ENCODE measurements at places on chromosomes 2 and 18. TPM values are rescaled to one million over a fixed set of nuclear protein-coding genes. Genes with fewer than 3 reads are reported as not detected.

Gene HOXD11
- 5.7 TPM for total RNA-seq

Gene EPHA4
- total RNA-seq, result 36.8 TPM

Gene ADD2
- 2.4 TPM for total RNA-seq

Gene IFIH1
- 6.2 TPM for total RNA-seq

Gene NEURL3
- total RNA-seq, result 8.1 TPM

- H3K4me3 ChIP-seq, result no peak overlapping the region
- DNase-seq, result no peak
- H3K36me3 ChIP-seq, result no peaks in the 10 kb centered on the region
- H3K27ac ChIP-seq, result peak overlapping the region; percentile 52
Measured at GRCh38 chr2:85649201-85650190, 18.5 kb downstream of the SFTPB start.

DNA sequence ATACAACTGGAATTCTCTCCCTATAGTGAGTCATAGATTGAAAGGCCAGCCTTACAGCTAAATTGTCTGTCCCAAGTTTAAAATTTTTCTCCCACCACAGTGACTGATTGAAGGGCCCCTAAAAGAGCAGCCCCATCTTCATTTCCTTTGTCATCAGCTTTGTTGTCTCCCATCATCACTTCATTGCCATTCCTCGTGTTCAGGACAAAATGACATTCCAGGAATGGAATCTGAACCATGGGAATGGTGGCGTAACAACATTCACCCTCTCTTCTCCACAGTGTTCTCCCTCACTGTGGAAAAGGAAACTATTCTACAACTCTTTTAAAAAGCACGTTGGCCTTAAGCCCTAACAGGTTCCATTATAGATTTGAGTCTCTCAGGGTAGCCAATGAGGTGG lies 52.1 kb downstream of the PSTPIP2 start:
- H3K27me3 ChIP-seq, result no peaks in the 10 kb centered on the region
- no peak overlapping the region for H3K27ac ChIP-seq
- no peak overlapping the region for H3K4me3 ChIP-seq

DNA sequence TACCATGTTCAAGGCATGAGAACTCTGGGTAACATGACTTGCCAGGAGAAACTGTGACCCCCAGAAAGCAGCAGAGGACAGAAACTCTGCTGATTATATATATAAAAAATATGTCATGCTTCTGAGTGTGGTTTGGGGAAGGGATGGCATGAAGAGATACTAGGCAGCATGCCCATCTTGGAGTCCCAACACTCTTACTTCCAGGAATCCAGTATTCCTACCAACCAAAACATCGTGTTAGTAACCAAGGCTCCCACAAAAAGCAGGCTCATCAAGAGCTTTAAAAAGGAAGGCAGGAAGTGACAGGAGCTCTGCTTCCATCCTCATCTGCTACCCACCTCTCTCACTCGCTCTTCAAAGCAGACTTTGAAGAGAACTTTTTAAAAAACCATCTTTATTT lies 31.6 kb upstream of the TWIST2 start:
- H3K4me3 ChIP-seq, result no peak overlapping the region
- no peaks in the 10 kb centered on the region for H3K36me3 ChIP-seq
- H3K4me1 ChIP-seq, result no peaks in the 10 kb centered on the region
- no peak for DNase-seq
- no peaks in the 10 kb centered on the region for H3K27me3 ChIP-seq
- no peak overlapping the region for H3K27ac ChIP-seq

- H3K4me3 ChIP-seq, result no peak overlapping the region
- DNase-seq, result no peak
- no peaks in the 10 kb centered on the region for H3K27me3 ChIP-seq
- H3K4me1 ChIP-seq, result peaks cover 4% of the 10 kb centered on the region
Measured at GRCh38 chr2:133483181-133483580, 85.1 kb downstream of the NCKAP5 start.

- H3K27ac ChIP-seq, result no peak overlapping the region
- H3K27me3 ChIP-seq, result no peaks in the 10 kb centered on the region
- H3K4me3 ChIP-seq, result no peak overlapping the region
- no peaks in the 10 kb centered on the region for H3K36me3 ChIP-seq
Measured at GRCh38 chr2:186995092-186995491, 146.1 kb upstream of the ZSWIM2 start.

GRCh38 chr2:64338910-64339500 lies 115.0 kb upstream of the LGALSL start:
- no peak overlapping the region for H3K4me3 ChIP-seq
- no peaks in the 10 kb centered on the region for H3K27me3 ChIP-seq
- no peak for DNase-seq
- no peaks in the 10 kb centered on the region for H3K36me3 ChIP-seq
- H3K4me1 ChIP-seq, result peaks cover 6% of the 10 kb centered on the region

All from hepatocyte (in vitro differentiated cells).